ENCODE measurements at places on chromosomes 1 and 21.

- peaks cover 32% of the 10 kb centered on the region for H3K27me3 ChIP-seq
- DNase-seq = no peak
- H3K4me3 ChIP-seq = no peak overlapping the region
- H3K36me3 ChIP-seq = no peaks in the 10 kb centered on the region
Observed at GRCh38 chr1:99266726-99267125, 2.4 kb downstream of the PLPPR4 start.

GRCh38 chr1:21668232-21668950 is 766 bp downstream of the RAP1GAP start:
- DNase-seq = no peak
- H3K27me3 ChIP-seq = peaks cover 31% of the 10 kb centered on the region
- no peak overlapping the region for H3K4me3 ChIP-seq
- H3K27ac ChIP-seq = no peak overlapping the region
- H3K4me1 ChIP-seq = peaks cover 14% of the 10 kb centered on the region

DNA sequence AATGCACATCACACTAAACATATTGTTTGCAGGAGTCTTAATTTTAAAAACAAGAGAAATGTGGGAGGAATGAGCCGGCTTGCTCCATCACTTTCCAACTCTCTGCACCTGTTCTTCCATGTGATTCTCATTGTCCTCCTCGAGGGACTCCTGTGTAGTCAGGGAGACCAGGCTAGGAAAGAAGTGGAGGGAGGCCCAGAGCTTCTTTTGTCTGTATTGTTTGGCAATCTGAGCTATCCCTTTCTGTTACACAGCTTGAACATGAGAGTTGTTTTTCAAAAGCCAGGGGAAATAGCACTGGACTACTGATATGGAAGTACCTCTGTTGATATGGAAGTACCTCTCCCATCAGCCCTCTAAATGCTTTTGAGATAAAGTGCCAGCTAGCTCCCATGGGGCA is 18.8 kb upstream of the LRRC8D start:
- H3K27me3 ChIP-seq = no peaks in the 10 kb centered on the region
- H3K4me3 ChIP-seq = no peak overlapping the region
- DNase-seq = no peak

DNA sequence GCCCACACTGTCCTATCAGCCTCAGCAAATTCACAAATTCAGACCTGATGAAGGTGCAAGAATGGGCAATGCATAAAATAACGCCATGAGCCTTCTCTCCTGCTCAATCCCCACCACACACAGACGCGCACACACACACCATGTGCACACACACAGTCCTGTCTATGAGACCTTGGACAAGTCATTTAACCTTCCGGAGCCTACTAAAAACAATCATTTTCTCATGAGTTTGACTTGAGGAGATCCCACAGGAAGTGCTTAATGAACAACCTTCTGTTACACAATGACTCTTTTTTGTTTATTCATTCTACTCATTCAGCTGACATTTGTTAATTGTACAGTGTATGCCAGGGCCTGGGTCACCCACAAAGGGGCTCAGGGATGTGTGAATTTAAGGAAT is 125.4 kb downstream of the EDEM3 start:
- no peak for DNase-seq
- no peaks in the 10 kb centered on the region for H3K36me3 ChIP-seq
- H3K4me1 ChIP-seq = no peaks in the 10 kb centered on the region

GRCh38 chr1:24805534-24806301 is 60.5 kb downstream of the CLIC4 start:
- DNase-seq = no peak
- no peak overlapping the region for H3K4me3 ChIP-seq
- H3K27me3 ChIP-seq = no peaks in the 10 kb centered on the region
- H3K27ac ChIP-seq = no peak overlapping the region
- H3K36me3 ChIP-seq = peaks cover 2% of the 10 kb centered on the region

DNA sequence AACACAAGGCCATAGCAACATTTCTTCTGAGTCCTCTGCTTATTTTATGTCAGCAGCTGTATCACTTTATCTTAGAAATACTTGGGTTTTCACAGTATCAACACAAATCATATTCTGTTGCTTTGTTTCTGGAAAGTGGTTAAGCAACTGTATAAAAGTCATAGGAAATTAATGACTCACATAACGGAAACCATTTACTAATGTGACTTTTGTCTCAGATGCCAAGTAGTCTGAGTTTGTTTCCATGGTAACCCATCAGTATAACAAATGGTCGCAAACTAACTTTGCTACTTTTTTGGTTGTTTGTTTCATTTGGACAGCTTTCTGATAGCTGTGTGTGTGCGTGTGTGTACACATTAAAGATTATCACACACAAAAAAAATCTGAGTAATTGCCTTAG is 31.1 kb downstream of the EEIG2 start:
- H3K27me3 ChIP-seq = no peaks in the 10 kb centered on the region
- no peak overlapping the region for H3K4me3 ChIP-seq

DNA sequence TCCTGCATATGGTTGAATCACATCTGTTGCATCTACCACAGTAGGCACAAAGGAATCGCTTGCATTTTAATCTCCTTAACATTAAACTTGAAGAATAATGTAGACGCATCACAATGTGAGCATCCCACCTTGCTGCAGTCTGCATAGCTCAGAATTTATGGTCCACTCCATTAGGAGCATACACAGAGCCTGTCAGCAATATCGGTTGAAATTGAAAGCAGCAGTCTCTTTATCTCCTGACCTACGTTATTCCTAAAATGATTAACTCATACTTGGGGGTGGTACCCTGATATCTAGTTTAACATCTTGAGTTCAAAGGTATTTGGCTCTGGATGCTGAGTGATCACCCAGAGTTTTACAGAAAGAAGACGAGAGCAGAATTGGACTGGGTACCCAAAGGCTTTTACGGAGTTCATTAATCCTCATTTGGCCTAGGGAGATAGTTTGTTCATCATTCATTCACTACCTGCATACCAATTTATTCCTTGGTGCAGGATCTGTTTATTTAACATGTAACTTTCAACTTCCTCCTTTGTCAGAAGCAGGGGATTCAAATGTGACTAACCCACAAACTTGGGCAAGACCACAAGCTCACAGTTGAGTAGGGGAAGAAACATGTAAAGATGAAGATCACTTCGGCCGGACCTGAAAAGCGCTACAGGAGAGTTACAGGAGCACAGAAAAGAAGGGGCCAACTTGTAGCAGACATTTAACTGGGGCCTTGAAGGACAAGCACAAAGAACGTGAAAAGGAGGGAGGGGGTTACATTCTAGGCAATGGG is 187.9 kb downstream of the DAB1 start:
- H3K27me3 ChIP-seq = no peaks in the 10 kb centered on the region
- H3K36me3 ChIP-seq = no peaks in the 10 kb centered on the region
- H3K27ac ChIP-seq = no peak overlapping the region
- no peaks in the 10 kb centered on the region for H3K4me1 ChIP-seq

DNA sequence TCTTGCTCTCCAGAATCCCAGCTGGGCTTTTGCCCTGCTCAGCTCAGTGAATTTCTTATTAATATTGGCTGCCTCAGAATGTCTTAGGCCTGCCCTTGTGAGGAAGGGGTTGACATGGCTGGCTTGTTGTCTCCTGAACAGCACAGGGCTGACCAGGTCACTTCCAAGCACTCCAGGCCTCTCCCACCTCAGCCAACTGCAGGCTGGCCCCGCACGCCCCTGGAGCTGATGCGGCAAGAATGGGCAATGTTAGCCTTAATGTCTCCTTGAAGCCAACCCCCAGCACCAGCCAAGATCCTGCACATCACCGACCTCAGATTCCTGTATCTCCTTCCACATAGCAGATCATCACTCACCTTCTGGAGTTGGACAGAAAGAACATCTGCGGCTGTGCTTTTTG is 598.6 kb downstream of the AJAP1 start:
- no peaks in the 10 kb centered on the region for H3K4me1 ChIP-seq
- no peaks in the 10 kb centered on the region for H3K36me3 ChIP-seq
- H3K4me3 ChIP-seq = no peak overlapping the region
- DNase-seq = no peak

GRCh38 chr1:41509270-41509671 is 24.8 kb upstream of the EDN2 start:
- DNase-seq = no peak
- H3K36me3 ChIP-seq = peaks cover 36% of the 10 kb centered on the region
- peak overlapping the region; percentile 56 for H3K27ac ChIP-seq

- peaks cover 44% of the 10 kb centered on the region for H3K36me3 ChIP-seq
- peak; percentile 70 for DNase-seq
- H3K27me3 ChIP-seq = no peaks in the 10 kb centered on the region
- peak overlapping the region; percentile 99 for H3K4me3 ChIP-seq
- H3K27ac ChIP-seq = peak overlapping the region; percentile 96
Observed at GRCh38 chr1:155007251-155007828, 4.7 kb downstream of the ZBTB7B start.

- no peak for DNase-seq
- H3K27ac ChIP-seq = peak overlapping the region; percentile 68
- peaks cover 73% of the 10 kb centered on the region for H3K36me3 ChIP-seq
- no peaks in the 10 kb centered on the region for H3K27me3 ChIP-seq
- H3K4me1 ChIP-seq = peaks cover 74% of the 10 kb centered on the region
- peak overlapping the region; percentile 79 for H3K4me3 ChIP-seq
Observed at GRCh38 chr1:40045182-40045581, 4.7 kb downstream of the CAP1 start.

DNA sequence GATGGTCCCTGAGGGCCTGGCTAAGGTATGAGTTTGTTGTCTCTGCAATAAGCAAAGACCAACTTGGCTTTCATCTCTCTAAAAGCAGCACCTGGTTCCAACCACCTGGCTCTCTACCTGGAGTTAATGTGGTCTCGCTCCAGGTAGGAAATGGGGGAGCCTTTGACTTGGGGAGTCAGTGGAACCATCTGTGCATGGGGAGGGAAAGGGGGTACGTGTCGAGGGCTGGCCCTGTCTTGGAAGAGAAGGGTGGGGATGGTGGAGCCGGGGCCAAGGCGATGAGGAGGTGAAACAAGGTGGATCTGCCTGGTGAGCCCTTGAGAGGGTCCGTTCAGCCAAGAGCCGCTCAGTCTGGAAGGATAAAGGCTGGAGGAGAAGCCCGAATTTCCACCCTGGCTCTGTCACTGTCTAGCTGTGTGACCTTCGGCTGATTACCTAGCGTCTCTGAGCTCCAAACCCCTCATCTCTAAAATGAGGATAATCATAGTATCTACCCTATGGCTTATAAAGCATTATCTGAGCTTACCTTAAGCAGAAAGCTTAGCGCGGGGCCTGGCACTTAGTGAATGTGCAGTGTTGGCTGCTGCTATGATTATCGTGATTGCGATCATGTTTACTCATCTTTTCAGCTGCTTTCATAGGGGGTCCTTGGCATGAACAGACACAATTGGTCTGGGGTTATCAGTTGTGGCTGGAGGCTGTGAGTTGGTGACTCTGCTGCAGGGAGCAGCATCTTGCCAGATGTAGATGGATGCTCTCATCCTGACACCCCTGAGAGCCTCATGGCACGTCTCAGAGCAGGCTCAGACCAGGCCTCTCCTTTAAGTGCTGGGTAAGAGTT is 78.7 kb downstream of the ACTL8 start:
- H3K36me3 ChIP-seq = no peaks in the 10 kb centered on the region
- no peaks in the 10 kb centered on the region for H3K4me1 ChIP-seq
- no peaks in the 10 kb centered on the region for H3K27me3 ChIP-seq
- no peak for DNase-seq

DNA sequence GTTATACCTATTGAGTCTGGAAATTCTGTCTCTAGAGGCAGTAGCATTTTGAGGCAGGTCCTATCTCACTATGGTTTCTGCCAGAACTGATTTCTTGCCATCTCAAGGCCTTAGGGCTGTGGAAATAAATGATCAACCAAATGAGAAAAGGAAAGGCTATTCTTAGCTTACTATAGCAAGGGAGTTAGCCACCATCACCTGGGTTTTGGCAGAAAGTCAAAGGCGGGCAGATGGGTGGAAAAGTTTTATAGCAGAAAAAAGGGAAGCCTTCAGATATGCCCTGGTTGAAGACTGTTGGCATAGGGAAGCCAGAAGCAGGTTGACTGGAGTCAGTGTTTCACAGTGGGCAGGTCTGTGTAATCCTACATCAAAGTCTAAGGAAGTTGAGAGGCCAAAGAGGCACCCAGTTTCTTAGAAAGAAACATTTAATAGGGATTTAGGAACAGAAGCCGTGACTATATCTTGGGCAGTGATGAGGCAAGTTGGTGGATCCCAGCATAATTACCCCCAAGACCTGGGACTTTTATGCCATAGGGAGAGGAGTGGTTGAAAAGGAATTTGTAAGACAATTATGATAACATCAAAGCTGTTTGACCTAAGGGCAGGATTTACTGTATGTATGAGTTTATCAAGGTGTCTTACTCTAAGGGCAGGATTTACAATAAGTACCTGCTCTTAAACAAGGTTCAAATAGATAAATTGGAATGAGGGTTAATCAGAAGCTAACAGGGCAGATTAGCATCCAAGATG is 29.7 kb downstream of the CTH start:
- peaks cover 12% of the 10 kb centered on the region for H3K4me1 ChIP-seq
- DNase-seq = no peak
- no peaks in the 10 kb centered on the region for H3K27me3 ChIP-seq
- H3K4me3 ChIP-seq = no peak overlapping the region
- H3K27ac ChIP-seq = no peak overlapping the region

DNA sequence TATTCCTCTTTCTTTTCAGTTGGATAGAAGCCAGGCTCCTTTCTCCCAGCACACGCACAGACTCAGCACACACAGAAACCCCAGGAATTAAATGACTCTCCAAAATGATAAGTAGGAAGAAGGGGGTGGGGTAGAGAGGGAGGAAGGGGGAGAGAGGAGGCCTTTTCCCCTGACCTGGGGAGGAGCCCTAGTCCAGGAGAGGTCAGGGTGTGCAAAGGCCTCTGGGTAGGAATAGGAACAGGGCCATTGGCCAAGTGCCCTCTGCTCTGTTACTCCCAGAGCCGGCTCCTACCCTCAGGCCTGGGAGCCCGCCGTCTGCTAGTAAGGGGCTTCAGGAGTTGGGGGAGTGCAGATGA is 35.6 kb upstream of the PUM1 start:
- H3K4me3 ChIP-seq = no peak overlapping the region
- H3K27ac ChIP-seq = no peak overlapping the region
- no peaks in the 10 kb centered on the region for H3K27me3 ChIP-seq
- no peaks in the 10 kb centered on the region for H3K36me3 ChIP-seq

DNA sequence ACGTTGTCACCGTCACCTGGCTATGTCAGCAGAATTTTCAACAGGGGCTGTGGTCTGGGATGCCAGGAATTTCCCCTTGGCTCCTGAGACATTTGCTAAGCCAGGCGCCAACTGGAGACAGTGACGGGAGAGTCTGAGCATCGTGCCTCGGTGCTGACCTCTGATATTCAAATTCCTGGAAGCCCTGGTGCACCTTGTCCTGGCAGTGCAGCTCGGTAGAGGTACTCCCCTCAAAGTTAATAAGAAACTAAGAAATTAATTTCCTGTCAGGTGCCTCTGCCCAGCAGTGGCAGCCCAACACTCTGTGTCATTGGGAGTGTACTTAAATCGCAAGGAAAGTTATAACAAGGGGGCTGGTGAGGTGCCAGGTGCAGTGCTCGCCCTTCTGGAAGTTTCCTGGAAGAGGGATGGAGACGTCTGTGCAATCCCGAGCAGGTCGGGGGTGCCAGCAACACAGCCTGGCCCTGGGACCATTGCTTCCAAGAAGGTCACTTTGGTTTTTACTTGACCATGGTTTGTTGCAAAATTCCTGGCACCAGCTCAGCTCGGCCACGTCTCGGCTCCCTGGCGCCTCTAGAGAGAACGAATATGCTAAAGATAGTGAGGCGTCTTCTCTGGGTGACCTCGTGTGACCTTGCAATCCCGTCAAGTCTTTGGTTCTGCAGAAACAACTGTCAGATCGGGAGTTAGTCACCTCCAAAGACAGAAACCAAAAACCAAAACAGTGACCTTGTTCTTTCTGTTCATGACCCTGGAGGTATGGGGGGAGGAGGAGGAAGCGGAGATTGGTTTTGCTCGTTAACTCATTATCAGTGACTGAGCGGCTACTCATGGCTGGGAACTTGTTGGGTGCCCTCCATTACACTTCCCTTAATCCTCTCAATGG is 149.5 kb upstream of the VAMP3 start:
- no peak overlapping the region for H3K4me3 ChIP-seq
- H3K27ac ChIP-seq = no peak overlapping the region
- H3K4me1 ChIP-seq = no peaks in the 10 kb centered on the region
- H3K36me3 ChIP-seq = no peaks in the 10 kb centered on the region
- H3K27me3 ChIP-seq = no peaks in the 10 kb centered on the region

Measured in activated CD4-positive, alpha-beta T cell treated with anti-CD3 and anti-CD28 coated beads, Interleukin-2, amount 10 ng/mL, durations not matched to agents 24 days and 14 days (primary cell).